ENCODE measurements at places on chromosomes 16 and 17.
A peak's percentile ranks its signal among the peaks of the same experiment; 100 is the strongest.

GRCh38 chr17:83006515-83007455 is 72.6 kb upstream of the METRNL start:
- no peak for DNase-seq

GRCh38 chr17:37429453-37429852 is 22.8 kb downstream of the TADA2A start:
- no peak for DNase-seq

- DNase-seq: no peak
These were observed 1.6 kb downstream of the UBALD1 start for GRCh38 chr16:4612977-4613635.

GRCh38 chr16:77789085-77790008 is 983 bp downstream of the VAT1L start:
- DNase-seq: no peak

GRCh38 chr17:81246679-81247338 is 7.7 kb downstream of the NDUFAF8 start:
- DNase-seq: no peak

DNA sequence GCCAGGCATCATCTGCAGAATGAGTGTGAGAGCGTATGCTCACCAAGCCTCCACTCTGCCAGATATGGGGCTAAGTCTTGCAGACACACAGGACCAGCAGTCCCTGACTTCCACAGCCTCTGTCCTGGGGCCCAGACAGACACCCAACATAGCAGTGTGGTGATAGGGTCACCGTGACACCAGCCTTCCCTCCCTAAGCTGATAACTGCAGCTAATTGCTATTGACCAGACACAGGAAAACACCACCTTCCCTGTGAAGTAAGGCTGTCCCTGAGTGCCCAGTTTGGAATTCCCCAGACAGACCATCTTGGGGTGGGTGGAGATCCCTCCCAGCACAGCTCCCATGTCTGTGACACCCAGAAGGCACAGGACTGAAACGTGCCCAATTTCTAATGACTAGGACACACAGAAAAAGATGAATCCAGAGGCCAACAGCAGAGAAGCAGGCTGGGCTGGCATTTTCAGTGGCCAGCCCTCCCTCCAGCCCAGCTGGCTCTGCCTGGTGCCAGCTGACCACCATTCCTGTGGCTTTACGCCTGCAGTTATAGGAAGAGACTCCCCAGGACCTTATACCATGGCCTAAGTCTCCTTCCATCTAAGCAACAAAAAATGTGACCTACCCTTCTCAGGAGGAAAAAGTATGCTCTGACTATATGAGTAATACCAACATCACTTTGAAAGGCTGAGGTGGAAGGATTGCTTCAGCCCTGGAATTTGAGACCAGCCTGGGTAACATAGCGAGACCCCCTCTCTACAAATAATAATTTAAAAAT is 30.3 kb downstream of the ATPAF2 start:
- DNase-seq: peak; percentile 63

DNA sequence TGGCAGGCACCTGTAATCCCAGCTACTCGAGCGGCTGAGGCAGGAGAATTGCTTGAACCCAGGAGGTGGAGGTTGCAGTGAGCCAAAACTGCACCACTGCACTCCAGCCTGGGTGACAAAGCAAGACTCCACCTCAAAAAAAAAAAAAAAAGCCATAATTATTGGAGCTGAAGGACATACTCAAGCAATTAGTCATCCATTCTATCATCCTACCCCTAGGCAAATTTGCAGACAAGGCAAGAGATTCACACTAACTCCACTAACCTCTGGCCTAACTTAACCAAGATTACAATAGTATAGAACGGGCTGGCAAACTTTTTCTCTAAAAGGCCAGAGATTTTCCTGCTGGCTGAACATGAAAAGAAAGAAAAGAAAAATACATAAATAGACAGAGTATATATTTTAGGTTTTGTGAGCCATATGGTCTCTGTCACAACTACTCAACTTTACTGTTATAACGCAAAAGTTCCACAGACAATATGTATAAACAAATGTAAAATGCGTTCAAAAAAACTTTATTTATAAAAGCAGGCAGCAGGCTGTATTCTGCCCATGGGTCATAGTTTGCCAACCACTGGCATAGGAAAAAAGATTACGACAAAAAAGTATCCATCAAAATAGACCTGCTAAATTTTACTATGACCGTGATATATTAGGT is 29.7 kb downstream of the BRIP1 start:
- DNase-seq: peak; percentile 28

DNA sequence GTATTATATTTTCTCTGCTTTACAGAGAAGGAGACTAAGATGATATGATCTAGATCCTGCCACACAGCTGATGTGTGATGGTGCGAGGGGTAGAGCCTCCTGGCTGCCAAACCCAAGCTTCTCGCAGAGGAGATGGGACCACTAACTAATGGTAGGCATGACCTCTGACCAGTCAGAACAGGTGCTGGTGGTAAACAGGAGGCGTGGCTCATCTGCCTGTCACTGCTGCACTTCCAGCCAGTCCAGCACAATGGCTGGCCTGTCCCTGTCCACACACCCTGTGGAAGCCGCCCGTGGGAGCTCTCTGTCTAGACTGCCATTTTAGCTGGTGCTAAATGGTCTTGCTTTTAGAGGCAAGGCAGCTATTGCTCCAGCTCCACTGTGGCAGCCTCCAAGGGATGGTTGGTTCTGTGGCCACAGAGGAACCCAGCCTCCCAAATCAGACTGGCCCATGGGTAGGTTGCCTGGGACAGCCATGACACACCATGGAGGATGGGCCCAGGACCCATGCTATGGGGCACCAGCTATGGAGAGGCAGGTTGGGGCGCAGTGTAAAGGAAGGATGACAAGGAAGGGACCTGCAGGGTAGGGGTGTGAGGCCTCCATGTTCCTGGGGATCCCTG is 86.7 kb downstream of the KSR1 start:
- DNase-seq: no peak

GRCh38 chr17:67095803-67096202 is 51.4 kb downstream of the CACNG1 start:
- DNase-seq: no peak

DNA sequence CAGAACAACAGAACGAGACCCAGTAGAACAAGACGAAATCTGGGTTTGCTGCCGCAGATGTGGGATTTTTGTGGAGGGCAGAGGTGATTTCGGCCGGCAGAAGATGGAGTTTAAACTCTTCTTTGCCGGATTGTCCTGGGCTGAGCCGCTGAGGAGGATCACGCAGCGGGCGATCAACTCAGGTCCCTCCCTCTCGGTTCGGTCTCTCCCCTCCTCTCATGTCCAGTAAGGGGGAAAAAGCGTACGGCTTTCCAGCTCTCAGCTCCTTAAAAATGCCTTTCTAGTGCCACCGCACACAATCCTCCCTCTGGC is 2.5 kb downstream of the PHF12 start:
- DNase-seq: no peak

GRCh38 chr16:70709457-70709856 is 23.6 kb upstream of the MTSS2 start:
- no peak for DNase-seq

GRCh38 chr16:31427441-31428278 is 500 bp downstream of the COX6A2 start:
- no peak for DNase-seq

DNA sequence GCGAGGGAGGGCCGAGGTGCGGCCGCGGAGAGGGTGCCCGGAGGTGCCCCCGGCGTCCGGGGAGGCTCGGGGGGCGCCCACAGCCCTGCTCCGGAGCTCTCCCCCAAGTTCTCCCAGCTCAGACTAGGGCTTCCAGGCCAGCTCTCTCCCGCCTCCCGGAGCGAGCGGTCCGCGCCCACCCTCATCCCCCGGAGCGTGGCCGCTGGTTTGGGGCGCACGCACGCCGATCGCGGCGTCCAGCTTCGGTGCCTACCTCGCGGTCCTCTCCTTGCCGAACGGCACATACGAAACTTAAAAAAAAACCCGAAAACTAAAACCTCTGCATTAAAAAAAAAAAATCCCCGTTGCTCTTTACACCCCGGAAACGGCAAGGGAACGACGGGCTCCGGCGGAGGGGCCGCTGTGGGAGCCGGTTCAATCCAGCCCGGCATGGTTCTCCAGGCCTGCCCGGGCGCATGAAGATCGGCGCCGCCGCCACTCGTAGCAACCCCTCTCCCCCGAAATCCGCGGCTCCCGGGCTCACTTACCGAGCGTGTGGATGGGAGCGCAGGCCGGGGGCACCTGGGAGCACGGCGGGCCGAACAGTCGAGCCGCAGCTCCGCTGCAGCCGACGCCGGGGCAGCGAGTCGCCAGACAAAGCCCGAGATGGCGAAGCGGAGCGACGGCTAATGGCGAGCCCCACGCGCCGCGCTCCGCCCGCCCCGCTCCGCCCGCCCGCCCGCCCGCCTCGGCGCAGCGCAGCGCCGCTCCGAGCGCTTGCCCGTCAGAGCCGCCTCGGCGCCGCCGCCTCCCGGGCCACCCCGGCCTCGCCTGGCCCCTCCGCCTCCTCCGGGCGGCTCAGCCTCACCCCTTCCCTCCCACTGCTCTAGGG is 973 bp upstream of the UBTF start:
- DNase-seq: no peak

DNA sequence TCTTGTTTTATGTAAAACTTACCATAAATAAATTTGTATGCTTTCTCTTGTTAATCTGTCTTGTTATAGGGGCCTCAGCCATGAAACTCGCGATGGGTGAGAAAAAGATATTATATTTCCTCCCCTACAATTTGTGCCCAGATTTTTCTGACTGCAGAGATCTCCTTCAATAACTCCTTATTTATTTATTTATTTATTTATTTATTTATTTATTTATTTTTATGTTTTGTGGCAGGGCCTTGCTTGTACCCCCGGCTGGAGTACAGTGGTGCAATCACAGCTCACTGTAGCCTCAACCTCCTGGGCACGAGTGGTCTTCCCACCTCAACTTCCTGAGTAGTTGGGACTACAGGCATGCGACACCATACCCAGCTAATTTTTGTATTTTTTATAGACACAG is 23.3 kb upstream of the CCL5 start:
- no peak for DNase-seq

DNA sequence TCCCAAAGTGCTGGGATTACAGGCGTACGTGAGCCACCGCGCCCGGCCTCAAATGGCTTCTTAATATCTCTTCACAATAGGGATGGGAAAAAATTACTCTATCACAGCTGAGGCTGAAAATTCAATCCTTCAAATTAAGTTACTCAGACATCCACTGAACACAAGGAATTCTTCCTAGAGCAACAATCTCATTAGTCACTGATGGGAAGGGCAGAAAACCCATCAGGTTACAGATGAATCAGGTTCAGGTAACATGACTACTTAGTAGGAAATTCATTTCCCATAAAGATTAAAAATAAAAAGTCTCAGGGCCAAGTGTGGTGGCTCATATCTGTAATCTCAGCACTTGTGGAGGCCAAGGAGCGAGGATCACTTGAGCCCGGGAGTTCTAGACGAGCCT is 42.5 kb upstream of the ABR start:
- DNase-seq: no peak

- DNase-seq: no peak
These were observed 407.9 kb downstream of the SOX9 start for GRCh38 chr17:72528683-72529082.

DNA sequence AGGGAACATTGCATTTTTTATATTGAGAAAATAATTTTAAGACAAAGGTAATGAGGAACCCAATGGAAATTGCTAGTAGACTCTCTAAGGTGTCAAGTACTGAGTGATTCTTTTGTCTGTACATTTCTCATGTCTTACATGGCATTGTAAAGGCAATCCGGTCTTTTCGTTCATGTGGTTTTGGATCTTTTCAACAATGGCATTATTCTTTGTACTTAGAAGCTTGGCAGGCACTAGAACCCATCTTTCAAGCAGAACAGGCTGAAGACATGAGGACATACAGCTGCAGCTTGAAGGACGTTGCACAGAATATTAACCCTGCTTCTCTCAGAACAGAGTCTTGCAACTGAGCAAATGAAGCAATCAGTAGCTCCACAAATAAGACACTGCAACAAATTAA is 231.5 kb upstream of the ZFHX3 start:
- no peak for DNase-seq

DNA sequence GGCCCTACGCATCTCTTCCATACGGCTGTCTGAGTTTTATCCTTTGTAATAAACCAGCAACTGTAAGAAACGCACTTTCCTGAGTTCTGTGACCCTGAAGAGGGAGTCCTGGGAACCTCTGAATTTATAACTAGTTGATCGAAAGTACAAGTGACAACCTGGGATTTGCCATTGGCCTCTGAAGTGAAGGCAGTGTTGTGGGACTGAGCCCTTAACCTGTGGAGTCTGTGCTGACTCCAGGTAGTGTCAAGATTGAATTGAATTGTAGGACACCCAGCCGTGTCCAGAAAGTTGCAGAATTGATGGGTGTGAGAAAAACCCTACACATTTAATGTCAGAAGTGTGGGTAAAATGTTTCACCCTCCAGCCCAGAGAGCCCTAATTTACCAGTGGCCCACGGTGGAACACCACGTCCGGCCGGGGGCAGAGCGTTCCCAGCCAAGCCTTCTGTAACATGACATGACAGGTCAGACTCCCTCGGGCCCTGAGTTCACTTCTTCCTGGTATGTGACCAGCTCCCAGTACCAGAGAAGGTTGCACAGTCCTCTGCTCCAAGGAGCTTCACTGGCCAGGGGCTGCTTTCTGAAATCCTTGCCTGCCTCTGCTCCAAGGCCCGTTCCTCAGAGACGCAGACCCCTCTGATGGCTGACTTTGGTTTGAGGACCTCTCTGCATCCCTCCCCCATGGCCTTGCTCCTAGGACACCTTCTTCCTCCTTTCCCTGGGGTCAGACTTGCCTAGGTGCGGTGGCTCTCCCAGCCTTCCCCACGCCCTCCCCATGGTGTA is 1.5 kb downstream of the GAA start:
- DNase-seq: no peak

- no peak for DNase-seq
These were observed 340.2 kb upstream of the SOX9 start for GRCh38 chr17:71780596-71780995.

DNA sequence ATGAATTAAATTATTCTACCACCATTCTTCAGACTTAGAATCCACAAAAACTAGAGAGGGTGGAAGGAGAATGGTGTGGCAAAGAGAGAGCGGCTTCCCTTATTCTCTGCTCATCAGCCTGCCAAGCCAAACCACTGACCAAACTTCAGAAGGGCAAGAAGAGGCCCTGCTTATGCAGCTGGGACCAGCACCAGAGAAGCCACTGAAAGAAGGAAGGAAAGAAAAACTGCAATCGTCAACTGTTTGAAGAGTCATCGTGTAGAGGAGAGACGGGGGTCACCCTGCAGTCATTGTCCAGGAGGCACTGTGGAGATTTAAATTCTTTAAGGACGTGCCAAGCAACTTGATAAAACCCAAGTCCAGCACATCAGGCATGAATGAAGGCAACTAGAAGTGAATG is 15.6 kb downstream of the PMP22 start:
- DNase-seq: no peak

GRCh38 chr17:73877962-73878361 is 233.7 kb upstream of the SDK2 start:
- DNase-seq: no peak

DNA sequence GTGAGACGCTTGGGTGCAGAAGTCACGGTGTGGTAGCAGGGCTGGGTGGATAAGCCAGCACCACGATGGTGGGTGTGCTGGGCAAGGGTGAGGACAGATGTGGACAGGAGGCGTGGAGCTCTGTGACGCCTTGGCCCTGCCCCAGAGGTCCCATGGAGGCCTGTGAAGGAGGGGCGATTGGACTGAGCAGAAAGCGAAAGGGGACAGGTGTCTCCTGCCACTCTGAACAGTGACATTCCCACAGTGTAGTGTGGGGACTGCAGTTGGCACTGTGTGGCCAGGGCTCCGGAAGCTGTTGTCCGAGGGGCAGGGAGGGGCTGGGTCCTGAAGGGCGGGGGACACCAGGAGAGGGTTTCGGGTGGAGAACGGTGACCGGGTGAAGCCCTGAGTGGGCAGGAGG is 7.3 kb downstream of the TBC1D24 start:
- DNase-seq: no peak

- no peak for DNase-seq
These were observed 24.0 kb downstream of the SPNS2 start for GRCh38 chr17:4522661-4523060.
